ENCODE measurements at places on chromosomes 16 and 17. TPM values are rescaled to one million over a fixed set of nuclear protein-coding genes. Genes with fewer than 3 reads are reported as not detected.

The GINS2 gene
- total RNA-seq = 0.28 TPM

DNA sequence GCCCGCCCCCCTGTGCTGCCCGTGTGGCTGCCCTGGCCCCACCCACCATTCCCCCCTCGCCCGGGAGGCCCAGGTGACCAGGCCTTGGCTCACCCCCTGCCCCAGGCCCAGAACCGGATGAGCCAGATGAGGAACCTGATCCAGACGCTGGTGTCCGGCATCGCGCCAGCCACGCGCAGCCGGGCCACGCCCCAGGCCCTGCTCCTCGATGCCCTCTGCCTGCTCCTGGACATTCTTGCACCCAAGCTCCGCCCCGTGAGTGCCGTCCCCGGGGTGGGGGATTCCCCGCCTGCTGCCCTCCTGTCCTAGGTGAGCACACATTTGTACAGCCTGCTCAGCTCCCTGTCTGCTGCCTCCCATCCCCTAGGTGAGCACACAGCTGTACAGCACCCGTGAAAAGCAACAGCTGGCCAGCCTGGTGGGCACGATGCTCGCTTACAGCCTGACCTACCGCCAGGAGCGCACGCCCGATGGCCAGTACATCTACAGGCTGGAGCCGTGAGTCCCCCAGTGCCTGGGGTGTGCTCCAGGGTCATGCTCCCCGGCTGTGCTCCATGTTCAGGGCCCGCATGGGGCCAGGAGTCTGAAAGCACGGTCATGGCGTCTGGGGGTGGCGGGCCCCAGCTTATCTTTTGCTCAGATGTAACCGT is 4.8 kb downstream of the GNG13 start:
- DNase-seq = no peak

The CD7 gene
- 3.0 TPM for total RNA-seq

DNA sequence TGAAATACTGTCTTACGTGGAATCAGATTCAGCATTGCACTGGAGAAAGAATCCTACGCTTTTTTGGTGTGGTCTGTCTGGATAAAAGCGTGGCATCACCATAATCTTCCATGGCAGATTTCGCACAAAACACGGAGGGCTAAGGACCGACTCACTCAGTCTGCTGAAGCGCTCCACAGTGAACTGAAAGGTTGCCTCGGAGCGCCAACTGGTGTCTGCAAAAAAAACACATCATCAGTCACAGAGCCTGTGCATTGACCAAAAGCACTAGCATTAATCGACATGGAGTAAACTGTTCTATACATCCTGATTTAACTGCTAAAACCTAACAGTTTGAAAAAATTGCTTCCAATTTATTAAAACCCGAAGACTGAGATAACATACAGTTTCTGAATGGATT is 40.5 kb downstream of the USP7 start:
- no peak for DNase-seq

DNA sequence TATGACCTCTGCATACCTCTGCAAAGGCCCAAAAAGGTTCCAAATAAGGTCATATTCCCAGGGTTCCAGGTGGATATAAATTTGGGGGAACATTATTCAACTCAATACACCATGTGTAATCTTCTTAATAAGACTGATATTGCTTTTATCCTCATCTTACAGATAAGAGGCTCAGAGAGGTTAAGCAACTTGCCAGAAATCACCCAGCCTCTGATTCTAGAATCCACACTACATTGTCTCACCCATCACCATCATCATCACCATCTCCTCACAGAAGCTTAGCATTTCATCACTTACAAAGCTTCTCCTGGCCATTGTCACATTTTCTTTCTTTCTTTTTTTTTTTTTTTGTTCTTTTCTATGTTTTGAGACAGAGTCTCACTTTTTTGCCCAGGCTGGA is 15.4 kb upstream of the KIFC3 start:
- no peak for DNase-seq

All from thoracic aorta (tissue), 2 donors.